ENCODE measurements at places on chromosomes 3 and 15. TPM values are rescaled to one million over a fixed set of nuclear protein-coding genes. Genes with fewer than 3 reads are reported as not detected.
A peak's percentile ranks its signal among the peaks of the same experiment; 100 is the strongest.

DNA sequence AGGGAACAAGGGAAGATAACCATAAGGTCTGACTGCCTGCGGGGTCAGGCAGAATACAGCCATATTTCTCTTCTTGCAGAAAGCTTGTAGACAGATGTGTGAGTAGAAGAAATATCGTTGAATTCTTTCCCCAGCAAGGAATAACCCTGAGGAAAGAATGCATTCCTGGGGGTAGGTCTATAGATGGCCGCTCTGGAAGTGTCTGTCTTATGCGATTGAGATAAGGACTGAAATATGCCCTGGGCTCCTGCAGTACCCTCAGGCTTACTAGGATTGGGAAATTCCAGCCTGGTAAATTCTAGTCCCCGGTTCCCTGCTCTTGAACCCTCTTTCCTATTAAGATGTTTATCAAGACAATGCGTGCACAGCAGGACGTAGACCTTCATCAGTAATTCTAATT lies 15.8 kb upstream of the SST start:
- no peak overlapping the region for H3K27ac ChIP-seq
- DNase-seq, result no peak
- H3K4me3 ChIP-seq, result no peak overlapping the region
- peaks cover 35% of the 10 kb centered on the region for H3K27me3 ChIP-seq
- H3K36me3 ChIP-seq, result no peaks in the 10 kb centered on the region
- peaks cover 7% of the 10 kb centered on the region for H3K4me1 ChIP-seq

DNA sequence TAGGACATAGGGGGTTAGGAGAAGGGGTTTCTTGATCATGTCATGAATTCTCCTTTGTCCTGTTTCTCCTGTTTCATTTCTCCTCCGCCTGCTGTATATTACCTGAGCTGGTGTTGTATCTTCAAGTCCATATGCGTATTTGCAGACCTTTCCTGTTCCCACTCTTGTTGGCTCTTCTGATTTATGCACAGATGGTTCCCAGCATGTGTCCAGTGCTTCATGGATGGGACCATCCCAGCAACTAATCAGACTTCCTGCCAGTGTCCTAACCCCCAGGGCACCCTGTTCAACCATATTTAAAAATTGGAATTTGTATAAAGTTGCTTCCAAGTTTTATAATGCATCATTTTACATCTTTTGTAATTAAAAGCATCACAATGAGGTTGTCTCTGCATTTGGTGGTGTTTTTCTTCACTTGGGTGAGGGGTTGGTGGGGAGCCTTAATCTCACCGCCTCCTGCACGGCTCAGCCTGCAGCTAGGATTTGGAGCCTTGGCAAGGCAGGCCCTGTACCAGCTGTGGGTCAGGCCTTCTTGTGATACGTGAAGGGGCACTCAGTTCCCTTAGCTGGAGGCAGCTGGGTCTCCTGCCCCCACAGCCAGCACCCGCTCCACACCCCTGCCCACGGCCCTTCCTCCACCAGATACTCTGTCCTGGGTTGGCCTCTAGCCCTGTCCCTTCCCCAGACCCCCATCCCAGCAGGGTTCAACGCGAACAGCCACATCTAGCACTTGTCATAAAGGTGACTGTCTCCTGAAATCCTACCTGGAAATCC lies 72.0 kb upstream of the BLM start:
- H3K36me3 ChIP-seq, result peaks cover 24% of the 10 kb centered on the region
- no peak overlapping the region for H3K4me3 ChIP-seq
- peaks cover 25% of the 10 kb centered on the region for H3K4me1 ChIP-seq
- no peak for DNase-seq
- H3K27ac ChIP-seq, result peak overlapping the region; percentile 67
- H3K27me3 ChIP-seq, result no peaks in the 10 kb centered on the region

GRCh38 chr3:102905811-102906210 lies 471.0 kb downstream of the ZPLD1 start:
- no peaks in the 10 kb centered on the region for H3K27me3 ChIP-seq
- no peak overlapping the region for H3K27ac ChIP-seq
- no peak overlapping the region for H3K4me3 ChIP-seq
- H3K4me1 ChIP-seq, result no peaks in the 10 kb centered on the region
- H3K36me3 ChIP-seq, result no peaks in the 10 kb centered on the region

- H3K27me3 ChIP-seq, result peaks cover 24% of the 10 kb centered on the region
- H3K4me3 ChIP-seq, result no peak overlapping the region
- H3K36me3 ChIP-seq, result no peaks in the 10 kb centered on the region
Observed at GRCh38 chr15:28103831-28104230, 4.7 kb upstream of the OCA2 start.

DNA sequence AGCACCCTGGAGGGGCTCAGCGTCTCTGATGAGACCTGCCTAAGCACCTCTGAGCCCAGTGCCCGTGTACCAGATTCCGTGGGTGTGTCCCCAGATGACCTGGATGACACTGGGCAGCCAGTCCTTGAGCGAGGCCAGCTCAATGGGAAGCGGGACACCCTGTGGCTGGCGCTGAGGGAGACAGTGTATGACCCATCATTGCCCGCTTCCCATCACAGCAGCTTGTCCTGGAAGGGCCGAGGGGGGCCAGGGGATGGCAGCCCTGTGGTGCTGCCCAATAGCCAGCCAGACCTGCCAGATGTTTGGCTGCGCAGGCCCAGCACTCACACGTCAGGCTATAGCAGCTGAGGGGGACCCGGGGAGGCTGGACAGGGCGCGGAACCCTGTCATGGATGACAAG lies 12.0 kb downstream of the DISP2 start:
- peaks cover 8% of the 10 kb centered on the region for H3K4me1 ChIP-seq
- no peak overlapping the region for H3K27ac ChIP-seq

DNA sequence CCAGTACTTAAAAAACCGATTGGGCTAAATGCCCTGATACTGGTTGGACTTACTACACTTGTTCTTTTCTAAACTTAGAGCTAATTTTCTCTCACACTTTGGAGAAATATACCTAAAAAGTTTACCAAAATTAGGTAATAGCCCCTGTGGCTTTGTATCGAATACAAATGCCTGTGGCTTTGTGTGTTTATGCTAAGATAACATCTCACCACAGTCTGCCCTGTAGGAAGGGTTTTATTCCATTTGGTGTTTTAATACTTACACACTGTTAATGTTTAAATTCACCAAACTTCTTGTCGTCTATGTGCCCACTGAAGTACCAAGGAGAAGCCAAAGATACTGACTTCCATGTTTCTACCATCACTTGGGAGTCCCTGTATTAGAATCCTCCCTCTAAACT lies 66.4 kb downstream of the BCHE start:
- H3K4me1 ChIP-seq, result no peaks in the 10 kb centered on the region
- no peak overlapping the region for H3K4me3 ChIP-seq
- H3K27ac ChIP-seq, result no peak overlapping the region
- H3K27me3 ChIP-seq, result no peaks in the 10 kb centered on the region
- no peak for DNase-seq

- peak; percentile 70 for DNase-seq
- H3K27me3 ChIP-seq, result no peaks in the 10 kb centered on the region
- peak overlapping the region; percentile 92 for H3K4me3 ChIP-seq
- H3K4me1 ChIP-seq, result peaks cover 24% of the 10 kb centered on the region
- H3K27ac ChIP-seq, result peak overlapping the region; percentile 96
- peaks cover 5% of the 10 kb centered on the region for H3K36me3 ChIP-seq
Observed at GRCh38 chr3:126083511-126083912, 412 bp downstream of the SLC41A3 start.

GRCh38 chr3:57956119-57956832 lies 51.9 kb upstream of the FLNB start:
- H3K27me3 ChIP-seq, result no peaks in the 10 kb centered on the region
- no peak for DNase-seq
- H3K36me3 ChIP-seq, result no peaks in the 10 kb centered on the region
- H3K4me1 ChIP-seq, result peaks cover 4% of the 10 kb centered on the region
- H3K27ac ChIP-seq, result no peak overlapping the region

The RNF13 gene
- 28.8 TPM for total RNA-seq

The ECE2 gene
- total RNA-seq, result not detected

The SLC12A6 gene
- 22.1 TPM for total RNA-seq

The PRSS50 gene
- not detected for total RNA-seq

Measured in activated CD4-positive, alpha-beta T cell treated with anti-CD3 and anti-CD28 coated beads for 36 hours (primary cell).